ENCODE measurements at places on chromosomes 3 and 15.
A peak's percentile ranks its signal among the peaks of the same experiment; 100 is the strongest.

GRCh38 chr3:105865016-105865623 lies 3.7 kb downstream of the CBLB start:
- no peak for DNase-seq

- no peak for DNase-seq
These were observed 66.4 kb downstream of the SEMA5B start for GRCh38 chr3:122961146-122961545.

DNA sequence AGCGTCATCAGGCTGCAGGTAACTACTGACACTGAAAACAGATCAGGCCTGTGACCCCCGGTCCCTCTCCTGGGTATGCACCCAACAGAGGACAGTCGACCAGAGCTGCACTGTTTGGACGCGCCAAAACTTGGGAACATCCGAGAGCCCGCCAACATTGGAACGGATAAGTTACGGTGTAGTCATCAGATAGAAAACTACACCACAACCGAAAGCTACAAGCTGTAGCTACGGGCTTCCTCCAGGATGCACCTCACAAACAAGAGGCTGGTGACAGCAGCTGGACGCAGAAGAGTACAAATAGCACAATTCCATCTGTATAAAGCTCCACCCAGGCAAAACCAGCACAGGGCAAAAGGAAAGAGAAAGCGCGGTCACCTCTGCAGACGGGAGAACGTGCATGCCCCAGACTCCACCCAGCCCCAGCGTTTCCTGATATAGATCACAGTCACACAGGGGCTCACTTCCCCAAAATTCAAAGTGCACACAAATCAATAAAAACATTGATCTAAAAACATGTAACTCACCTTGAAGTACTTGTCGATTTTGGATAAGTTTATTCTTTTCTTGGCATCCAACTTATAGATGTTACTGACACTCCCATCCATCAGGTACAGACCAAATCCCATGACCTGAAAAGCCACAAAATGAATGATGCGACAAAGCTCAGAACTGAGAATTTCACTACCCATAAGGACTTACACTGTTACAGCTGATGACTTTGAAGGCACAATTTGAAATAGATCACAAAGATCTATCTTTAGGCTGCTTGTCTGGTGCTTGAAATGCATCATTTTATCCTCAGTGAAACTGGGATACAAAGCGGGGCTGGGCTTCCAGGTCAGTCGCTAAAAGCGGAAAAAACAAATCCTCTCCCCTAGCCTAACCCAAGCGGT lies 43.3 kb downstream of the CYFIP1 start:
- peak; percentile 79 for DNase-seq

DNA sequence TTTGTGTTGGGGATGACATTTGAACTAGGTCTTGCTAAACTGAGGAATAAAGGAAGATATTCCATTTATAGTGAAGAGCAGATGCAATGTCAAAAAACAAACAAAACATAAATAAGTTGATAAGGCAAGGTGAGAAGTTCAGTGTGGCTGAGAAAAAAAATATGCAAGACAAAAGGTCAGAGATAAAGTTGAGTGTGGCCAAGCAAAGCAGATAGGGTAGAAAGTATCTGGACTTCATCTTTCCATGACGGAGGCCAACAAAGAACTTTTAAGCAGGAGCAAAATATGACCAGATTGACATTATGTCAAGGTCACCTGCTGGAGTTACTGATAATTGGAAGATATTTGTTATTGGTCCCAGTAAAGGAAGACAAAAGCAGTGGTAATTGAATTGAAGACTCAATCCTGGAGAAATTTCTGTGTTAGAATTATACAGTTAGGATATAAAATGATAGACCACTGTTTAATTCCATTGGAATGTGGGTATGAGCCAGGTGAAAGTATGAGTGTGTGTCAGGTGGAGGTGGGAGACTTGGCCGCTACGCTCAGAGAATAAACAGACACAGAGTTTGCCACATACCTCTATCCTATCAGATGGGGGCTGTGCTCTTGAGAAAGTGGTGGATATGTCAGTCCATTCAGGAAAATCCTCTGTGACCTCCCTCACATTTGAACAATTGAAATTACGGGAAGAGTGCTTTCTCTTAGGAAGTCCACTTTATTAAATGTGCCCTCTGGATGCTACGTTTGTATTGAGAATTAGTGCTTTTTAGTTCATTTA lies 28.1 kb downstream of the ADIPOQ start:
- DNase-seq = no peak
